T-cell (primary cell): ENCODE measurements at places on chromosomes 16 and 17.

GRCh38 chr17:81378941-81379511 lies 16.2 kb upstream of the BAHCC1 start:
- no peak for DNase-seq

DNA sequence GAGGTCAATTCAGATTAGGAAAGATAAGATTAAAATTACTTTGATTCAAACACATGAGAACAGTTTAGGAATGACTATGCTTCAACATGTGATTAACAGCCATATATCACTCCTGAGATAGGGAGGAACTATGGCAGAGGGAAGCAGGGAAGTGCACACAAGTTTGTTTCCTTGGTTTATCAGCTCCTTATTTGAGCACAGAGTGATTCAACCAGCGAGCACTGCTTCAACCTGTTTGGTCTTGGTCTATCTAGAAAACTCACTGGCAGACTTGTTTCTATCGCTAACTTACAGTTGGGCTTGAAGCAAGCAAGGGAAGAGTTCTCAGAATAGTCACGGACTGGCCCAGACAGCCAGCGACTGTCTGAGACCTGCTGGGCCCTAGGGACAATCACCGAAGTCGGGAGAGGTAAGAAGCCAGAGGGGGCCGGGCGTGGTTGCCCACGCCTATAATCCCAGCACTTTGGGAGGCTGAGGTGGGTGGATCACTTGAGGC lies 23.5 kb downstream of the TUBG1 start:
- DNase-seq: no peak

DNA sequence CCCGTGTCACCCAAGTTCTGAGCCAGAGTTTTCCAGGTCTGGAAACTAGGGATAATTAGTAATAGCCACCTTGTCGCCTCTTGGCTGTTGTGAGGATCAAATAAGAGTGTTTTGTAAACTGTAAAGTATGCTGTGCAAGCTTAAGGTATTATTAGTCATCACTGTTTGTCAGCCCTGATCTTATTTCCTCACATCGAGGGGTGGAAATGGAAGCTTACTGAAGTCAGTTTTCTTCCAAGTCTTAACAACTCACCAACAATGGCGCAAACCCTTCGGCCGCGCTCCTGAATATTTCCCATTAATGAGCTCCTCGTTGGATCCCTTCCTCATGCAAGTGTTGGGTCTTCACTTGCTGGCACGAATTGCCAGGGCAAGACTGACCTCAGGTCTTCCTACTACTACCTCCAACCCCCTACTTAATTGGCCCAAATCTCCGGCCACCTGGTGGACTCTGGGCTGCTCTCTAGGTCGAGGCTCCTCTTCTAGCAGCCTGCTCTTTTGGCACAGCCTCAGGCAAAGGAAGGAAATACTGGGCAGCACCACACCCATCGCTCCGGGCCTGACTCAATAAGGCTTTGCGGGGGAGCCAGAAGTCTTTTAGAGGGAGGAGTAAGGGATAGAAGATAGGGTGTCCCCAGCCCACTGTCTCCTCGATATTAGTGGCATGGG lies 885 bp upstream of the SLC35B1 start:
- no peak for DNase-seq

- DNase-seq: no peak
These were observed 41.4 kb downstream of the ACTG1 start for GRCh38 chr17:81470944-81471817.

DNA sequence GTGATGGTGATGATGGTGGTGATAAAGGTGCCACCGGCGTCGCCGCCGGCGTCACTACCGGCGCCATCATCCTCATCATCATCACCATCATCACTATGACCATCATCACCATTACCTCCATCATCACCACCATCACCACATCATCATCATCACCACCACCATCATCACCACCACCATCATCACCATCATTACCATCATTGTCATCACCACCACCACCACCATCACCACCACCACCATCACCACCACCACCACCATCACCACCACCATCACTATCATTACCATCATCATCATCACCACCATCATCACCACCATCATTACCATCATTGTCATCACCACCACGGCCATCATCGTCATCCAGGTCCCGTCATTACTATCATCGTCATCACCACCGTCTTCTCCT lies 179.7 kb downstream of the NPIPB11 start:
- no peak for DNase-seq

DNA sequence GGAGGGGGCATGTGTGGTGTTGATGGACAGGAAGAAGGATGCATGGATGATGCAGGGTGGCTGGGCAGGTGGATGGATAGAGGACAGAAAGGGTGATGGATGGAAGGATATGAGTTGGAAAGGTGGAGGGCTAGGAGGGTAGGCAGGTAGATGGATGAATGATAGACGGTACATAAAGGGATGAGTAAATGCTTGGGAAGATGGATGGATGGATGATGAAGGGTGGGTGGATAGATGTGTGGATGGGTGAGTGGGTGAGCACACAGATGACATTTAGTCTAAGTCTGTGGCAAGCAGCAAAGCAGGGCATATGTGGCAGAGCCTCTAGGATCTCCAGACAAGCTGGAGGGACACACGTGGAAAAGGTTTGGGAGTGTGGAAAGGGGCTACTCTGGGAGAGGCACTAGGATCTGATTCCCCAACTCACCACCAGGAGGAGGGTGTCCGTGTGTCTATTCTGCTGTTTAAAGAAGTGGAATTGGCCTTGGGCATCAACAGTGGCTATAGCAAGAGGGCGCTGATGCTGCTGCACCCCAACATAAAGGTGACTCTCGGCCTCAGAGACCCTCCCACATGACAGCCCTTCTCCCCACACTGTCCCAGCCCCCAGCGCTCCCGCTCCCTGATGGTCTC lies 8.2 kb downstream of the PLD2 start:
- DNase-seq: no peak

- no peak for DNase-seq
These were observed 11.6 kb downstream of the ACLY start for GRCh38 chr17:41907185-41907556.

GRCh38 chr17:79630126-79630525 lies 19.3 kb upstream of the RBFOX3 start:
- no peak for DNase-seq

DNA sequence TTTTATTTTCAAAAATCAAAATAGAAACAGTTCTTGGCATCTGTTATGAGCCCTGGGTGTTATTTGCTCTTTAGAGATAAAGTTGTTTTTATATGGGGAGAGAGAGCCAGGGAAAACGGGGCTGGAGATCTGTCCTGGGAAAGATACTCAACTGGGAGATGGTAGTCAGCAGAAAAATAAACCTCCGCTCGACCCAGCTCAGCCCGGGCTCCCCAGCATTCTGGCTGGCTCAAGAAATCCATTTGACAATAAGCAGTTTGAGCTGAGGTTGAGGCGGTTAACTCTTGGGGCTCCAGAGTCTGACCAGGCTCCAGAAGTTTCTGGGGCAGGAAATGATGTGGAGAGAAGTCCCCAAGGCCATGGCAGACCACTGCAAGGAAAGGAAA lies 151.9 kb downstream of the IRX5 start:
- DNase-seq: no peak

- DNase-seq: peak; percentile 80
These were observed at the start of gene TMC8 for GRCh38 chr17:78130437-78131101. Gene TMC8, plus strand, starts transcription at chr17:78130771. Its CDS starts 818 bp downstream, at chr17:78131589.

GRCh38 chr17:75011401-75012095 lies 922 bp upstream of the MRPL58 start:
- DNase-seq: no peak

- DNase-seq: no peak
These were observed 52.5 kb upstream of the MTSS2 start for GRCh38 chr16:70738083-70738977.

DNA sequence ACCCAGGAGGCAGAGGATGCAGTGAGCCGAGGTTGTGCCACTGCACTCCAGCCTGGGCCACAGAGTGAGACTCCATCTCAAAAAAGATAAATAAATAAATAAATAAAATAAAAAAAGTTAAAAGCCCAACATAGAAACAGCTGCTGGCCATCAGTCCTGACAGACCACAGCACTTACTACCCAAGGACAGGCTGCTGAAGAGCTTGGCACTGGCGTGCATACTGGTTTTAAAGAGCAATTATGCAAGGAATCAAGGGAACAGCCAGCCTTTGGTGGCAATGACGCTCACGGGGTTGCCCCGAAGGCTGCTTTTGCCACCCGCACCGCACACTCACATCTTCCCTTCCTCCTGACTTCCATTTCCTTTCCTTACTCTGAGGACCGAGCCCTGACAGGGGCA lies 4.2 kb downstream of the PLD6 start:
- no peak for DNase-seq

DNA sequence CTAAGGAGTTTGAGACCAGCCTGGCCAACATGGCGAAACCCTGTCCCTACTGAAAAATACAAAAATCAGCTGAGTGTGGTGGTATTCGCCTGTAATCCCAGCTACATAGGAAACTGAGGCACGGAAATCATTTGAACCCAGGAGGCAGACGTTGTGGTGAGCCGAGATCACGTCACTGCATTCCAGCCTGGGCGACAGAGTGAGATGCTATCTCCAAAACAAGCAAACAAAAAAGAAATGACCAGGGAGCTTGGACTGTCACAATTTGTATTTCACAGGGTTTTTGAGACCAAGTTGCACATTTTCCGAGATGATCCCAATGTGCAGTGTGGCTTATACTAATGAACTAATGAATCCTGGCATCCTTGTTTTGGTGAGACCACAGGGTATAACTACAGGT lies 156.5 kb downstream of the SLC39A11 start:
- DNase-seq: no peak

- no peak for DNase-seq
These were observed 46.6 kb upstream of the WSB1 start for GRCh38 chr17:27247071-27247957.

- peak; percentile 68 for DNase-seq
These were observed 313 bp downstream of the UBTF start for GRCh38 chr17:44219108-44219615.

DNA sequence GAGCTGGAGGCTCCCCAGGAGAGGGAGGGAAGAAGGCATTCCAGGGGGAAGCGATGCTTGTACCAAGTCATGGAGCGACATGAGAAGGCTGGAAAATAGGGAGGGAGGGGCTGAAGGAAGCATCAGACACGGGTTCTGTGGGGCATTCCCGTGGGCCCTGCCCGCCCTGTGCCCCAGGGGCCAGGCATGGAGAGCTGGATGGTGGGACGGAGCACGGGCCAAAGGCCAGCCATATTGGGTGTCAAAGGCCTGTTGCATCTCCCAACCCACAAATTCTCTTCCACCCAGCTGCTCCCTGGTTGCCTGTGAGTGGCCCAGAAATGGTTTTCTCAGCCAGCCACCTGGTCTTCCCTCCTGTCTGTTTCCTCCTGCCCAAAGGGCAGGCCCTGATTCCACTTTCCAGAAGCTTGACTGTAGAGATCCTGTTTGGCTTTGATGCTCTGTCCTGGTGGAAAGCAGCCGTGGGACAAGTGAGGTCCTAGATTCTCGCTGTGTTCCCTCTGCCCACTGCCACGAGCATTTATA lies 3.2 kb downstream of the CDR2L start:
- no peak for DNase-seq

- no peak for DNase-seq
These were observed 3.6 kb upstream of the UBE2I start for GRCh38 chr16:1305823-1306222.
